Activated CD8-positive, alpha-beta memory T cell treated with anti-CD3 and anti-CD28 coated beads for 36 hours (primary cell): ENCODE measurements at places on chromosomes 12 and 14. TPM values are rescaled to one million over a fixed set of nuclear protein-coding genes. Genes with fewer than 3 reads are reported as not detected.

Gene HSPB8
- not detected for total RNA-seq

Gene ZFHX2
- total RNA-seq: 1.3 TPM

Gene GPRC5D
- total RNA-seq: not detected

Gene DEGS2
- total RNA-seq: 0.23 TPM

Gene GPR137C
- total RNA-seq: 0.19 TPM

Gene FOXG1
- total RNA-seq: not detected

Gene AHNAK2
- total RNA-seq: not detected

Gene C12orf56
- not detected for total RNA-seq

Gene SCN8A
- 1.3 TPM for total RNA-seq

Gene ANKRD33
- not detected for total RNA-seq

Gene AVPR1A
- not detected for total RNA-seq

Gene SIX1
- total RNA-seq: not detected

Gene NTF3
- not detected for total RNA-seq

Gene PRPF39
- total RNA-seq: 46.2 TPM

Gene IRAK3
- total RNA-seq: 0.25 TPM

Gene LYZ
- total RNA-seq: not detected

Gene HOMEZ
- 15.6 TPM for total RNA-seq

Gene ENDOU
- total RNA-seq: not detected

Gene DDX11
- 128 TPM for total RNA-seq

Gene APPL2
- 12.2 TPM for total RNA-seq

Gene OAS2
- total RNA-seq: 51.9 TPM
